Hematopoietic multipotent progenitor cell treated with erythropoietin and hydrocortisone succinate and interleukin-3 and kit ligand, for 15 days (in vitro differentiated cells): ENCODE measurements at places on chromosomes 5 and 9.

- DNase-seq = no peak
These were observed 817.1 kb downstream of the TLR4 start for GRCh38 chr9:118521261-118521660.

GRCh38 chr5:78801413-78801812, 152.8 kb upstream of the LHFPL2 start:
- DNase-seq = no peak

DNA sequence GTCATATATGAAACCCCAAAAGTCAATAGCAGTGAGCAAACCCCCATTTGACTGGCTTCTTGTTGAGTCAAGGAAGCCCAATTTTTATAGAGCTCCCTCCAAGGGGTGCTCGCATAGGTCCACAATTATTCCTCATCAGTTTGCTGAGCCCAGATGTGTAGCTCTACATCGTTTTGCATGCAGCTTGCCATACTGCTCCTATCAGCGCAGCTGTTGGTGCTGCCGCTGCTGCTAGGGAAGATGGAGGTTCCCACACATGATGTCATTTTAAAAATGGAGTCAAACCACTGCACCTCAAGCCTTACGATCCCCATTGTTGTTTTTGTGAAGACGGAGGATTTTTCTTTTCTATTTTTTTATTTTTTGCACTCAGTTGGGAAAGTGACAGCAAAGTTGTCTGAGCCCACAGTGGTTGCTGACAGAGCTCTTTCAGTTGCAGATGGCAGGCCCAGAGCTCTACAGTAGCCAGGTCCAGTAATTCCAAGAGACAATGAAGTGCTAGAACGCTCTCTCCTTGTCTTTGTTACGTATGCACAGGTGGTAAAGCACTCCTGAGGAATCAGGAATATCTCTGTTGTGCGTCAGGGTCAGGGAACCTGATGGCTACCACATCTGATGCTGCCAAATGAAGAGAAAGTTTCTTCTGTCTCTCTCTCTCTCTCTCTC, 23.2 kb upstream of the C5orf63 start:
- DNase-seq = no peak

GRCh38 chr9:132505991-132506655, 76.3 kb upstream of the BARHL1 start:
- no peak for DNase-seq

DNA sequence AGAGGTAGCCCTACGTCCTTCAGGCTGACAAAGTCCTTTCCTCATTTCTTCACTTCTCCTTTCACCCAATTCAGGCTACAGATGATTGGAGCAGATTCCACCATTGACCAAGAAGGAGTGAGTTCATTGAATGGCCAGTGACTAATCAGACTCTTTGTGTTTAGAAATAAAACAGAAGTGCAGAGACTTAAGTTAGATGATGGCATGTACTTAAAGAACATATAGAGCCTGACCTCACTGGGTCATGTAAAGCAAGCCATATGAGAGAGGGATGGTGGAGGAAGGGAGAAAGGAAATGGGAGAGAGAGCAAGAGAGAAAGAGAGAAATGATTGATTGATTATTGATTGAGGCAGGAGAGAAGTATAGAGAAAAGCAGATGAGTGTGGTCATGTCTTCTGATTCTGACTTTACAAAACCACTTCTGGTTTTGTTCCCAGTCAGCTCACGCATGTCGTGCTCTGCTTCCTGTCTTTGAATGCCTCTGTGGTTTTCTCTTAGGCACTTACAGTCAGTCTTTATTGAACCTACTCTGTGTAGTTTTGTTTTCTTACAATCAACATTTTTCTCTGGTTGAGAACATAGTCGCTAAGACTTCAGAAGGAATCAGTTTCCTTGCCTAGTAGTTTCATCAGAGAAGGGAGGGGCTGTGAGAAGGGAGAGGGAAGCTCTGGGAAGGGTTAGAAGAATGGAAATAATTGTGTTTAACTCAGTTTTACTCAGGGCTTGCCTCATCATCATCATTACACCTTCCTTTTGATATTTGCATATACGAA, 149.2 kb upstream of the KLF9 start:
- no peak for DNase-seq

- DNase-seq = no peak
These were observed 97.4 kb downstream of the CACNA1B start for GRCh38 chr9:137974746-137975526.

GRCh38 chr5:39717176-39717897, 292.6 kb upstream of the DAB2 start:
- no peak for DNase-seq

DNA sequence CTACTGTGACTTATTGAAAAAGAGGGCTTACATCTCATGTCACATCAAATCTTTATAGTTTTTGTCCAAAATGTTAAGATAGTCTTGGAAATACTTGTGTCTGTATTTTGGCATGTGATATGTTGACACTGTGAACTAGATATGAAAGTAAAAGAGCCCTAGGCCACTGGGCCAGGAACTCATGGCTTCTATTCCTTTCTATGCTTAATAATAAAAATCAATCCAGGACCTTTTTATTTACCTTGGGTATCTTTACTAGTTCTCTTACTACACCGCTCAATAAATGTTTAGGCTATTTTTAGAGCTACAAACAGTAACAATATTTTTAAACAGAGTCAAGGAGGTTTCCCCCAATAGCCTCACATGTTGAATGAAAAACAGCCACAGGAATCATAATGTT, 348.6 kb upstream of the SLC24A2 start:
- no peak for DNase-seq

DNA sequence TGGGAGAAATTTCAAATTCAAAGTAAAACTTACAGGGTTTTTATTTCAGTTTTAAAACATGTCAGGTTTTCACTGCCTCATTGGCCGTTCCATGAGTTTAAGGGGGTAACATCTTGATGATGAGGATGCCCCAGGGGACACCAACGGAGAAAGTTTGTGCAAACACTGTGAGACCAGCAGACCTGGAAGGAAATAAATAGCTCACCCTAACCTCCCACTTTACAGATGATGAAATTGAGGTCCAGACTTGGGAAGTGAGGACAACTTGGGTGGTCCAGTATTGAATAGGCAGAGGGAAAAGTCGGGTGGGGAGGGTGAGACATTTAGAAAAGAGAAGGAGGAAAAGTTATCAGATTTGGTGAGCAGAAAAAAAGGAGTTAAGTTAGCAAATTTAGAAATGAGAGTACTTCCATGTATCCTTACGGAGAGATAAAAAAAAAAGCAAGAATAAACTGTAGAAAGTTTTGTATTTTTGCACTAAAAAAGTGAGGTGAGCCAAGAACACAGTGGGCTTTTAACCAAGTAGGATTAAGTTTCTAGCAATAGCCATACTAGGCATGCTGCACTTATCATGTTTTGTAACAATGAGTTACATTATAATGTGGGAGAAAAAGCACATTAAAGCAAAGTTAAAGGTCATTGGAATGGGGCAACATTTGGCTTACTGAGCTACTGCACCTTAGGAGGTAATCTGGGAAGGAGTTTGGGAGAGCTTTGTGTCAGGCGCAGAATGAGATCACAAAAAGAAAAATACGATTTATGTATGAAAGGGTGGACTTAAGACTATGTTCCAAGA, 125.1 kb downstream of the GAS1 start:
- DNase-seq = no peak

GRCh38 chr5:1131191-1131621, 19.3 kb upstream of the SLC12A7 start:
- no peak for DNase-seq

- DNase-seq = peak; percentile 31
These were observed 1.2 kb downstream of the LCN15 start for GRCh38 chr9:136762915-136763648.

- DNase-seq = no peak
These were observed 10.8 kb downstream of the SARDH start for GRCh38 chr9:133727277-133727875.
